ENCODE measurements at places on chromosomes 3 and 15.

GRCh38 chr15:99157456-99157855, 52.6 kb downstream of the SYNM start:
- no peak for DNase-seq

- DNase-seq = no peak
Observed at GRCh38 chr3:129513705-129514104, 14.7 kb upstream of the RHO start.

- no peak for DNase-seq
Observed at GRCh38 chr3:157103280-157103679, 56.7 kb downstream of the CCNL1 start.

DNA sequence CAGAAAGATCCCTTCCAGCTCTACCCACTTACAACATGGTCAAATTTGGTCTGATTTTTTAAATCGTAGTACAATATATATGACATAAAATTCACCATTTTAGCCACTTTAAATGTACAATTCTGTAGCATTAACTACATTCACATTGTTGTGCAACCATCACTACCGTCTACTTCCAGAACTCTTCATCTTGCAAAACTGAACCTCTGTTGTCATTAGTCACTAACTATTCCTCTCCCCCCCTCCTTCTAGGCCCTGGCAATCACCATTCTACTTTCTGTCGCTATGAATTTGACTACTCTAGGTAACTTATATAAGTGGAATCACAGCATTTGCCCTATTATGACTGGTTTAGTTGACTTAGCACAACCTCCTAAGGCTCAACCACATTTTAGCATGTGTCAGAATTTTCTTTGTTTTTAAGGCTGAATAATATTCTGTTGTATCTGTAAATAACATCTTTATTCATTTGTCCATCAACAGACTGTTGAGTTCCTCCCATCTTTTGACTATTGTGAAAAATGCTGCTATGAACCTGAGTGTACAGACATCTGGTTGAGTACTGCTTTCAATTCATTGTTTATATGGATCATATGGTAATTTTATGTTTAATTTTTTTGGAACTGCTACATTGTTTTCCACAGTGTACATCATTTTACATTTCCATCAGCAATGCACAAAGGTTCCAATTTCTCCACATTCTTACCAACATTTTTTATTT, 35.5 kb upstream of the CCR2 start:
- no peak for DNase-seq

GRCh38 chr3:25689226-25689625, 24.5 kb upstream of the TOP2B start:
- DNase-seq = no peak

DNA sequence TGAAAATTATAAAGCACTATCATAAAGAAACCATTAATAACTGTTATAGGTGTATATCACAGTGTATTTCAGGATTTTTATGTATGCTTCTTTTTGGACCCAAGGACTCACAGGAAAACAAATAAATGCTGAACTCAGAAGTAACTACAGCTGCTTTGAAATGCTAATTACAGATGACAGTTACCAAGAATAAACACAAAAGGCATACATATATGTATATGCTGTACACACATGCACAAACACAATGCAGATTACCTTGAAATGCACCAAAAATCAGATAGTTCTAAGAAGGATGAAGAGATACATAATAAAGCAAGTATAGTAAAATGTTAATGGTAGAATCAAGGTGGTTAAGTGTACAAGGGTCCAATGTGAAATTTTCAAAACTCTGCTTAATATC, 52.2 kb downstream of the ZNF280D start:
- DNase-seq = no peak

- DNase-seq = no peak
Observed at GRCh38 chr15:56490461-56490860, 25.5 kb upstream of the MNS1 start.

- no peak for DNase-seq
Observed at GRCh38 chr3:159825216-159825854, 163.3 kb upstream of the IL12A start.

GRCh38 chr3:155629556-155629955, 115.3 kb downstream of the PLCH1 start:
- DNase-seq = no peak

- DNase-seq = no peak
Observed at GRCh38 chr3:68893600-68894239, 38.6 kb downstream of the TAFA4 start.

DNA sequence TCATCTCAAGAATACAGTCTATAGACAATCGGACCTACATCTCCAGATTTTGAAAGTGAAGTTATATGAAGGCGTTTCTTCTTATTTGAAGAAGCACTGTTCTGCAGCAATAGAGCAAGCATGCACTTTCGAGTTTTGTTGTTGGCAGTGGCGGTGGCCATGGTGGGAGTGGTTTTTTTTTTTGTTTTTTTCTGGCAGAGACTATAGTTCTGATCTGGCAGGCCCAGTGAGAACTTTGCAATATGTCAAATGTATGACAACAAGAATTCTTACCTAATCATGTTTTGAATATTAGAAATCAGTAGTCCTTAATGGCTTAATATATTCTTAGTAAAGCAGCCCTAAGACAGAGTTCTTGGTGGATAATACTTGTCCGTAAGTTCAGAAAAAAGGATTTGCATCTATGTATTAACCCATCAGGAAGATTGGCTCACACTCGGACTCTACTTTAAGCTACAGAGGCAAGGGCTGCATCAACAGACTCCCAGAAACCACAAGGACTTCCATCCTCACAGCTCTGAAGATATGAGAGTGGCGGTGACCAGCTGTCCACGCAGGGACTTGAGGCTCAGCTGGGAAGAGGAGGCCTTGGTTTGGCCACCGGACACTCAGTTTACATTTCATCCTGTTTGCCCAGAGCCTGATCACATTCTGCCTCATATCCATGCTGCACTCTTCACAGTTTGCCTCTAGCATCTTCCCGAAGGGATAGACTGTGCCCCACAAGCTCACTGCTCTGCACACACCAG, 124.1 kb upstream of the THBS1 start:
- DNase-seq = no peak

DNA sequence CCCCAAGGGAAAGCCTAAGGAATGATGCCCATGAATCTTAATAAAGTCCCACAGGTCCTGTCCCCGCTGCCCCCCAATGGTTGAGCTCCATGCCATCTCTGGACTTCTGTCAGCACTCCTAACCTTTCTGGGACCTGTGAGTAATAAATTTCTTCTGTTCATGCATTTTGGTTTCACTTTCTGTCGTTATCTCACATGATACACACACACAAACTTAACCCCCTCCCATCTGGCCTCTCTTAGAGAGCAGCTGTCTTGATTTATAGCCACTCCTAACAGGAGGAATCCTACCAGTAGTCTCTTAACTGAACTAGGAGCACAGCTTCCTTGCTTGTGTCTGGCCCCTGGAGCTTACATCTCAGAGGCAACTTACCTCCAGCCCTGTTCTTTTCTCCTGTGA, 82.7 kb upstream of the SELENOK start:
- DNase-seq = no peak

- no peak for DNase-seq
Observed at GRCh38 chr3:12479919-12480427, 4.3 kb upstream of the TSEN2 start.

- no peak for DNase-seq
Observed at GRCh38 chr3:194532591-194532990, 45.8 kb upstream of the ATP13A3 start.

GRCh38 chr3:50338965-50339364, 1.7 kb downstream of the RASSF1 start:
- no peak for DNase-seq

- DNase-seq = no peak
Observed at GRCh38 chr3:1002010-1002409, 90.8 kb upstream of the CNTN6 start.

DNA sequence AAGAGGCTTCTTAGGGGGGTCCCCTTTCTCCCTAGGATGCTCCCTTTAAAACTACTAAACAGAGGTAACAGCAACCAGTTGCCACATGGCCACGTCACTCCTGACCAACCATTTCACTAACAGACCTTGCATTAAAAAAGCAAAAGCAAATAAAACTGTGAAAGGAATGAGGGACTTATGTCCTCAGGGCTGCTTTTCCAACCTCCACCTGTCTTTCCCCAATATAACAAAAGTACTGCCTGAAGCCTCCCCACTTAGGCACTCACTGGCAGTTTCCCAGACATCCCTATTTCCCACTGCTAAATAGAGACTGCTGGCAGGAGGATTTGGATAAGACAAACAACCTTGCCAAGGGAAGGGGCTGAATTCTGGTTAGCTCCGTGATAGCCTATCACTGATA, 130.3 kb downstream of the ATP8B4 start:
- DNase-seq = no peak

DNA sequence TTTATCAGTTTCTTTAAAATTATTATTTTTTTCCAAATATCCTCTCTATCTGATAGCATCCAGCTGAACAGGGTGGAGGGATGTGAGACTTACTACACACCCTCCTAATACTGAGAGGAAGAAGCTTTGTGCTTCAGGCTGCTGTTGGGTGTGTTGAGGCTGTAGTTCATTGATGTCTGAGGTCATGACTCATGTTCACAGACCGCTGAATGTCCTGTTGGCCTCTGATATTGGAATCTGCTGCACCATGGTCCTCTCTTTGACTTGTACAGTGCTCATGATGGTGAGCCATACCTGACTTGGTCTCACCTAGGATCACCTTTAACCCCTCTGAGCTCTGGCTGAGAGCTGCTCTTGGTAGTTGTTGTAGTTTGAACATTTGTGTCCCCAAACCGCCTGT, 302.9 kb downstream of the SATB1 start:
- DNase-seq = no peak

GRCh38 chr3:132660811-132661070, 612 bp downstream of the UBA5 start:
- no peak for DNase-seq

- DNase-seq = no peak
Observed at GRCh38 chr3:70816346-70816745, 503.9 kb upstream of the MDFIC2 start.

- no peak for DNase-seq
Observed at GRCh38 chr3:64717872-64718613, 30.2 kb upstream of the ADAMTS9 start.

DNA sequence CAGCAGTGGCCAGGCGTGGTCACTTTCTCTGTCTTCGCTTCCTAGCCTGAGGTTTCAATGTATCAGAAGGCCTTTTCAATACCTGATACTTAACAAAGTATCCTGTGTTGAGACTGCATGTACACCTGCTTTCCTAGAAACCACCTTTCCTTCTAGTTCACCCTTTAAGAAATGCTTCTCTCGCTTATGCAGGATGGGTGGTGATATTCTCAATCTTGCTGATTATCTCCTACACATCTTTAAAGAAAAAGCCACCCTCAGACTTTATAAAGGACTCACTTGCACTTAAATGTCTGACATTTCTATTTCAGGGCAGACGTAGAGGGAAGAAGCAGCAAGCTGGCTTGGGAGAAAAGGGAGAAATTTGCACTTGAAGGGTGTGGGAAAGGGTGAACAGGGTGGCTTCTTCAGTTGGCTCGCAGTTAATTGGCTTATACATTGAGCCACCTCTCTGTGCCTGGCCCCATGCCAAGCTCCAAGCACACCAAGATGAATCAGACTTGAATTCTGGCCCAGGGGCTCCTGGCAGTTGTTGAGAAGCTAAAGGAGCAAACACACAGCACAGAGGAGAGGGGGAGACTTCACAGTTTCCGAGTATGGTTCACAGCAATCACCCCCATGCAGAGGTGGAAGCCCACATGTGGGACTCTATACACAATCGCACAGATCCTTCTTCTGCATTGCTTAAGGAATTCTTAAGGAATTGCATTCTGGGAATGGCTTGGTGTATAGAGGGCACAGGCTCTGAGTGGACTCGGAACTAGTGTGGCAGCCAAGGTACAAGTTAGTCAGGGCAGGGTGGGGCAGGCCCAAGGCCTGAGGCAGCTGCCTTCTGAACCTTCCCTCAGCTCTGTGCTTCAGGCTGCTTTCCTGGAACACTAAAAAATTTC, 1.3 kb downstream of the ARL6IP5 start:
- no peak for DNase-seq

DNA sequence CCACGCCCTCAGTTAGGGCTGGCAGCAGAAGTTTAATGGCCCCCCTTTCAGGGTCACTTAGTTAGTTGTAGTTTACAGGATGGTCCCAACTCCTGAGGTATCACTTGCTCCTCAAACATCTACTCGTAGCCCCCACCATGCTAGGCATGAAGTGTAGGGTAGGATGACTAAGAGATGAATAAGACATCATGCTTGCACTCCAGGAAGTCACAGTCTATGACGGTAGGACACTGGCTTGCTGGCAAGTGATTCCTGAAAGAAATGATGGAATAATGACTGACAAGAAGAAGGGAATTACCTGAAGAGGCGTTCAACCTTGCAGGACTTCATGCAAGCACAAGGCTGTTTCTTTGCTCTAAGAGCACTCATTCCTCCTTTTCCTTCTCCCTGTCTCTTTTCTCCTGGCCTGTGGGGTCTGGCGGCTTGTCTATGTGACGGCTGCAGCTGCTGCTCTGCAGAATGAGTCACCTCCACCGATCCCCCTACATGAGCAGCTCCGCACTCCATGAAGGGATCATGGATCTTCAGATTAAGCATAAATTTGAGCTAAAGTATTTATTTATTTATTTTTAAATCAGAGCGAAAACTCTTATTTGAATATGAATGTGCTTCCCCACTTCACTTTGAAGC, 82.9 kb upstream of the BOC start:
- DNase-seq = no peak

DNA sequence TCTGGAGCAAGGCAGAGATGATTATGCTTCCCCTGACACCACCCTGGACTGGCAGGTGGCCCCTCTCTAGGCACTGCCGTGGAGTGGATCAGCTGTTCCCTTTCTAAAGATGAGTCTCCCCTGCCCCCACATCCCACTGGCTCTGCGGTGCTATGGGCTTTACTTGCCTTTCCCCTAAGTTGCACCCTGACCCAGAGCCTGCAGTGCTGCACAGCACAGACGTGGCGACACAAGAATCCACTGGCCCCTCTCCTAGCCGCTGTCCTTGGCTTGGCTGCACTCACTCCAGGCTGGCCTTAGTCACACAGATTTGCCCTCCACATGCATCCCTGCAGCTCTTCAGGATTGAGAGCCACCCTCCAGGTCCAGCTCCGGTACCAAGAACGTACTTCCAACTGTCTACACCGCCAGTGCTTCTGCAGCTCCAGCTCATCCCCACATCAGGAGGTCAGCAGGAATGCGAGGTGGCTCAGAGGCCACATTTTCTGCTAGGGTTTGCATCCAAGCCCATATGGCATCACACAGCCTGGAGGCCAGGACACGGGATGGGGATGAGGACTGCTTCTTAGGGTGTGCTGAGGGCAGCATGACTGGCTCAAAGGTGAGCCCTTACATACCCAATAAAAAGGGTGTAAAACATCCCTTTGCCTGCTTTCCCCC, 82.4 kb upstream of the RASGRF1 start:
- no peak for DNase-seq

- DNase-seq = no peak
Observed at GRCh38 chr3:185401319-185401955, 38.5 kb downstream of the MAP3K13 start.
